ENCODE measurements at places on chromosomes 2 and 18.

- no peak for DNase-seq
Measured at GRCh38 chr2:151630372-151630771, 103.9 kb downstream of the NEB start.

DNA sequence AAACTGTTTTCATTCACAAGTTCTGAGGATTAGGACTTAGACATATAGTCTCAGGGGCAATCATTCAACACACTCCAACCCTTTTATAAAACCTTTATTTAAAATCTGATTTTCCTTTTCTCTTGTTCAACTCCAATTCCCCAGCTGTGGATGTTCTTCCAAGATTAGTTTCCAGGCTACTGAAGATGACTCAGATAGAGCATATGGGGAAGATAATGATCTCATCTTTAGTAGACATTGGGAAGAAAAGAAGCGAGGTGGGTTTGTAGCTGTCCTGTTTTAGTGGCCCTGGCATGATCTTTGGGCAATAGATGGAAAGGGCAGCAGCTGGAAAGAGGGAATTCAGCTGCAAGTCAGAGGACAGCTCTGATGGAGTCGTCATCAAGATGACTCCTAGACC, 247.7 kb upstream of the CCDC68 start:
- DNase-seq: no peak

DNA sequence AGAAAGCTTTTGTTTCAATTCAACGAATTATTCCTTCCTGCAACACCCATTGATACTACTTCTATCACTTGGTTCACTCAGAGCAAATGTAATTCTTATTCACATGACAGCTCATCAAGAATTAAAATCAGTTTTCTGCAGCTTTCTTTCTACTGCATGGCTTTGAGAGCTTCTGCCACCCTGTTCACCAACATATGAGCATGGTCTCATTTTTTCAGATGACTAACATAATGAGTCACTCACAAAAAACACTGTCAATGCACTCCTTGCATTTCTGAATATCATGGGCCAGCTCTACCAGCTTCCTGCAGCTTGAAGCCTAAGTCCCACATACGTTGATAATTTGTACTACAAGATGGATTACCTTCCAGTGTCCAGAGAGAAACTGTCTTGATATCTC, 342.9 kb downstream of the LRATD1 start:
- no peak for DNase-seq

DNA sequence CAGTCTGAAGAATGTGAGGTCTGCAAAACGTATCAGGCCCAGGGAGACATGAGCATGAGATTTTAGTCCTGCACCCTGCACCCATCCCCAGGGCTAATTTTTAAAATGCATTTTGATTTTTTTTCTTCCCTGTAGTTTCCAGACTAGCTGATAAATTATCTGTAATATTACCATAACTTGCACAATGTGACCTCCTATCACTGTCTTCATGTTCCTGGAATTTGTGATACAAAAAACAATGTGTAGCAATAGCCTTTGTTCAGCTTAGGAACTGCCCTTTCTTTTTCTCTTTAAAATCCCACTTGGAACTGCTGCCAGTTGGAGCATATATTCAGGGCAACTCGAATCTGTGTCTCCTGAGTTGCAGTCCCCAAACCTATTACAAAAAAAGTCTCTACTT, 222.8 kb upstream of the HS6ST1 start:
- no peak for DNase-seq

- DNase-seq: peak; percentile 68
Measured at GRCh38 chr18:25921677-25922421, 168.6 kb downstream of the SS18 start.
